ENCODE measurements at places on chromosomes 11 and 22. TPM values are rescaled to one million over a fixed set of nuclear protein-coding genes. Genes with fewer than 3 reads are reported as not detected.

Gene OR52I2
- total RNA-seq = not detected

Gene MPPED1
- total RNA-seq = not detected

Gene FGF3
- not detected for total RNA-seq

DNA sequence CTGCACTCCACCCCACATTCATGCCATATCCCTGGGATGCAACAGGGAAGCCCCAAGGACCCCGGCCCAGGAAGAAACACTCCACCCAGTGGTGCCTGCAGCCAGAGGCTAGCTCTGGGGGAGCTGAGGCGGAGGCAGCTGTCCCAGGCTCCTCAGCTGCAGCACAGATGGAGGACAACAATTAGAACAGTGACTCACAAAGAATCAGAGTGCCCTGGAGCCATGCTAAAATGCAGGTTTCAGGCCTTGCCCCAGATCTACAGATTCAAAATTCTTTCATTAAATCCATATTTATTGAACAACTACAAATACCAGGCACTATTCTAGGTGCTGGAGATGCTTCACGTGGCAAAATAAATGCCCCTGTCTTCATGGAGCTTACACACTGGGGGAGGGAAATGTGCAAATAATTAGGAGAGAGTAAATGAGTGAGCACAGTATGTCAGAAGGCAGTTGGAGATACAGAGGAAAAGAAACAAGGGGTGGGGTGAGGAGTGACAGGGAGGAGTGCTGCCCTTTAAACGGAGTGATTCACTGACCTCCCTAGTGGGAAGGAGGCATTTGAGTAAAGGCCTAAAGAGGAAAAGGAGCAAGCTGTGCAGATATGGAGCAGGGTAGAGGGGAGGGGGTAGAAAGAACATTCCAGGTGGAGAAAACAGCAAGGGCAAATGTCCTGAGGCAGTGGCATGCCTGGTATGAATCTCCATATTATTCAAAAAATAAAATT, 73.3 kb upstream of the CSNK2A3 start:
- H3K4me1 ChIP-seq = no peaks in the 10 kb centered on the region
- no peaks in the 10 kb centered on the region for H3K36me3 ChIP-seq
- H3K27ac ChIP-seq = no peak overlapping the region
- no peak for DNase-seq
- H3K4me3 ChIP-seq = no peak overlapping the region

- DNase-seq = no peak
- no peaks in the 10 kb centered on the region for H3K36me3 ChIP-seq
- H3K27me3 ChIP-seq = no peaks in the 10 kb centered on the region
- no peak overlapping the region for H3K4me3 ChIP-seq
Observed at GRCh38 chr22:40502919-40503318, 132.5 kb downstream of the SGSM3 start.

DNA sequence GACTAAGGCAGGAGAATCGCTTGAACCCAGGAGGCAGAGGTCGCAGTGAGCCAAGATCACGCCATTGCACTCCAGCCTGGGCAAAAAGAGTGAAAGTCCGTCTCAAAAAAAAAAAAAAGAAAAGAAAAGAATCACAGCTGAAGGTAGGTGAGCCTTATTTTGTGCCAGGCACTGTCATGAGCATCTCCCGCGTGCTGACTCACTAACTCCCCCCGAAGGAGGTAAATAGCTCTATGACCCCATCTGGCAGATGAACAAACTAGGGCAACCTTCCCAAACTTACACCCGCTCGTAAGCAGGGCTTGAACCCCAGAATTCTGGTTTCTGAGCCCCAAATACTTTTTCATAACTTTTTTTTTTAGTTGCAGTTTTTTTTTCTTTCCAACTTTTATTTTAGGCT, 60.3 kb downstream of the ANO1 start:
- H3K27ac ChIP-seq = no peak overlapping the region
- no peak overlapping the region for H3K4me3 ChIP-seq
- DNase-seq = no peak
- H3K4me1 ChIP-seq = no peaks in the 10 kb centered on the region
- peaks cover 15% of the 10 kb centered on the region for H3K27me3 ChIP-seq
- no peaks in the 10 kb centered on the region for H3K36me3 ChIP-seq

DNA sequence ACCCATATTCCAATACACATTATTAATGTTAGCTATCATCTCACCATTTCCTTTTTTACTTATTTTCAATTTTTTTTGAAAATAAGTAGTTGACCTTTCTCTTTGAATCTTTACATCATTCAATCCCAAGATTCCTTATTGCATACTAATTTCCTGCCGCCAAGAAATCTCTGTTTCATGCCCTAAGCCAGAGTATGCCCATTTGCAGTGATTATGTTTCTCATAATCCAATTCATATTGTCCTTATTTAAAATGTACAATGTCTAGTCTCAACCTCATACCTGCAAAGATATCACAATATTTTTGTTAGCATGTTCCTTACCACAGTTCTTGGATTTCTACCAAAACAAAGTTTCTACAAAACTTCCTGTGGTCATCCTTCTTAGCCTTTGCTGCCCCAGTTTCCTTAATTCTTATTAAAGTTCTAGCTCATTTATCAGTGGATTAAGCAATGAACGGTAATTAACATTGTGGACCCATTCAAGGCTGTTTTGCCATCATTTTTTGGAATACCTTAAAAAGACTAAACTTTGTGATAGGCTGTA, 75.3 kb downstream of the CD44 start:
- DNase-seq = no peak
- peaks cover 43% of the 10 kb centered on the region for H3K36me3 ChIP-seq
- no peak overlapping the region for H3K27ac ChIP-seq
- H3K27me3 ChIP-seq = no peaks in the 10 kb centered on the region
- no peak overlapping the region for H3K4me3 ChIP-seq

DNA sequence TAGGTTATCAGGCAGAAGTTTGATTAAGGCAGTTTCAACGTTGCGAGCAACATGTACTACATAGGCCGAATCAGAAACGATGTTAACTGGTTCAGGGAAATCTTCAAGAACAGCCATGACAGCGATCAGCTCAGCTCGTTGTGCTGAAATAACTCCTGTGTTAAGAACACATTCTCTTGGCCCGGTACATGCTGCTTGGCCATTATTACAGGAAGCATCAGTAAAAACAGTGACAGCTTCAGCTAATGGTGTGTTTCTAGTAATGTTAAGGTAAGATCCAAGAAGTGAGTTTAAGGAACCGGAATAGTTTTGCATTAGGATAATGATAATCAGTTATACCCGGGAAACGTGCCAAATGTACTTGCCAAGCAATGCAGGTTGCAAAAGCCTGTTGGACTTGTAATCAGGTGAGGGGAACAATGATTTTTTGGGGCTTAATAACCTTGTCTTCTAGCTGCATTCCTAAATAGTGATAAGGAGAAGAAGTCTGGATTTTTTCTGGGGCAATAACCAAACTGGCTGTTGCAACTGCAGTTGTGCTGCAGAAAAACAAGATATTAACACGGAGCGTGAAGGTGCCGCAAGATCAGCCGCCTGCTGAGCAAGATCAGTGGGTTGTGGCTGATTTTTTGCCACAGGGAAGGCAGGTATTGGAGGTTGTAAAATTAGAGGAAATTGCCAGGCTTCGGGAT, 14.3 kb downstream of the OR52K1 start:
- H3K4me1 ChIP-seq = no peaks in the 10 kb centered on the region
- peaks cover 6% of the 10 kb centered on the region for H3K27me3 ChIP-seq
- no peak overlapping the region for H3K4me3 ChIP-seq

Measured in CD8-positive, alpha-beta memory T cell (primary cell).